Stimulated activated memory B cell treated with anti-CD40 and anti-IgM and Interleukin-4, amounts not matched to agents 10 μg/mL and 1 μg/mL and 100 μg/mL, for 72 hours (primary cell): ENCODE measurements at places on chromosomes 2 and 18.
A peak's percentile ranks its signal among the peaks of the same experiment; 100 is the strongest.

DNA sequence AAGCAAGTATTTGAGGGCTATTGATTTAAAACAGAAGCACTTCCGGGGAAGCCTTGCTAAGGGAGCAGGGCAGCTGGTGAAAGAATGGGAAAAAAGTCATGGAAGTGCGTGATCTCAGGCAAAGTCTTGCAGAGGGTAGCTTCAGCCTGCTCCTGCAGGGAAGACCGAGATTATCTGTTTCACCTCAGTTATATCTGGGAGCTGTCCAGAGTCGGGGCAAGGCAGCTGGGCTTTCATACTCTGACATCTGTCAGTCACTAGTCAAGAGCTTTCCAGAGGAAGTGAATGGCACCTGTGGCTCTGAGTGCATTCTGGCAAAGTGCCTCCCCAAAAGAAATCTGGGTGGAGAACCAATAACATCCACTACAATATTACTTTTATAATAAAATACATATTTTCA is 8.7 kb downstream of the NXPH2 start:
- ATAC-seq: no peak

DNA sequence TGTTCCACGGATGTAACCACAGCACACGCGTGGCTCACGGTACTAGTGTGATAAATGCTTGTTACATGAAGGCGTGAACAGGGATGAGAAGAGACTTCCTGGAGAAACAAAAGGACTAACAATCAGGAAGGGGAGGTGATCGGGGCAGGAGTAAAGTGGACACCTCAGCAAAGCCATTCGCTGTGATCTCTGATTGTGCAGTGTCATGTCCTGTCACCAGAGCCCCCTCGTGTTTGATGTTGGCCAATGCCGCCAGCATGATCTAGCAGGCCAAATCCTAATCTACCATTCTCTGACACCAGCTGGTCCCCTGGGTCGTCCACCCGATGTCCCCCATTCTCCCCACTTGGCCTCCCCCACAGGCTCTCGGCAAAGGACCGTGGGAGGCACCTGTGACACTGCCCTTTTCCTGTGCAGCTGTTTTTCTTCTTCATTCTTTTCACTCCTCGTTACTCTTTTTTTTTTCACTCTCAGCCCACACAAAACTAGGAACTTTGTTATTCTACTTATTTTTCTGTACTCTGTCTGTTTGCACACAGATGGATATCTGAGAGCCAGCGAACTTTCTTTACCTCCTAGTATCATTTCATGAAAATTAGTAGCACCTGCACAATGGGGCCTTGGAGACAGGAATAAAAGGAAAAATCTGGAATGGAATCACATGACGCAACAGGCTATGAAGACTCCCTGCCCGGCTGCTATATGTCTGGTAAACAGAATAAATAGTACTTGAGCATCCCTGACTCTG is 146.8 kb downstream of the TGIF1 start:
- no peak for ATAC-seq

- no peak for ATAC-seq
These were observed 191.8 kb downstream of the DCC start for GRCh38 chr18:52531836-52532235.

DNA sequence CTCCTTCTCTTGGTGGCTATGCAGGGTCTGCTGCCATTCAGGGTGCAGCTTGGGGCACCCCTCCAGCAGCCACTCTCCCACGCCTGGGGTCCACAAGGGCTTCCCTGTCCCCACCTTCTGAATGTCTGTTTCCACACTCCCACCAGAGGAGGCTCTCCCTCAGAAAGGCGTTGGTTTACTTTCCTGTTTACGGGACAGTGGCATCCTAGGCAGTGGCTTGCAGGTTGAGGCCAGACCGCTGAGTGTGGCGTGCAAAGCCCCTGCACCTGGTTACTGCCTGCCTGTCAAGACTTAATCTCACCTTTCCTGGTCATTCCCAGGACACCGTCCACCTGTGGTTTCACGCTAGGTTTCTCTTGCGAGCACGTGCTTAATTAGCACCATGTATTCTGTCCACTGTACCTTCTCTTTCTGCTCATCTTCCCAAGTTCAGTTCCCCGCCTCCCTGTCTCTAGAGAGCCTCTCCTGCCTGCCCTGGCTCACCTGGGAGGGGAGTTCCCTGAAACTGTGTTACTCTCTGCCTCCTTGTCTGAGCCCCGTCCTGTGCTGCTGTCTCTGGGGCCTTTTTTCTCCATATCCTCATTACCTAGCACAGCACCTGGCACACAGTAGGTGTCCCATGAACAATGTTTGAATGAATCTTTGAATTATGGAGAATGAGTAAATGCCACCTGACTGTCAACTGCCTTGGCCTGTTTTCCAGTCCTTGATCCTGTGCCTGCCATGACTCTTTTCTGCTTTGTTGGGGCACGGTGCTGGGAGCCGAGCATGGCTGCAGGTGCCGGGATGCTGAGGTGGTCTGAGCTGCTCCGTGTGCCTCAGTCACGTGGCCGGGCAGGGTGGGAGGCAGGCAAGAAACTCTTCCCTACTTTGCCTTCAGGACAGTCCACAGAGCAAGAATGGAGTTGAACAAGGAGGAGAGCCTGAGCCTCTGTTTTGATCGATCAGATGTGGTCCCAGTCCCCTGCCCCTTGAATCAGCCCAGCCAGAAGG is 56.4 kb downstream of the ARHGEF4 start:
- ATAC-seq: peak; percentile 13

DNA sequence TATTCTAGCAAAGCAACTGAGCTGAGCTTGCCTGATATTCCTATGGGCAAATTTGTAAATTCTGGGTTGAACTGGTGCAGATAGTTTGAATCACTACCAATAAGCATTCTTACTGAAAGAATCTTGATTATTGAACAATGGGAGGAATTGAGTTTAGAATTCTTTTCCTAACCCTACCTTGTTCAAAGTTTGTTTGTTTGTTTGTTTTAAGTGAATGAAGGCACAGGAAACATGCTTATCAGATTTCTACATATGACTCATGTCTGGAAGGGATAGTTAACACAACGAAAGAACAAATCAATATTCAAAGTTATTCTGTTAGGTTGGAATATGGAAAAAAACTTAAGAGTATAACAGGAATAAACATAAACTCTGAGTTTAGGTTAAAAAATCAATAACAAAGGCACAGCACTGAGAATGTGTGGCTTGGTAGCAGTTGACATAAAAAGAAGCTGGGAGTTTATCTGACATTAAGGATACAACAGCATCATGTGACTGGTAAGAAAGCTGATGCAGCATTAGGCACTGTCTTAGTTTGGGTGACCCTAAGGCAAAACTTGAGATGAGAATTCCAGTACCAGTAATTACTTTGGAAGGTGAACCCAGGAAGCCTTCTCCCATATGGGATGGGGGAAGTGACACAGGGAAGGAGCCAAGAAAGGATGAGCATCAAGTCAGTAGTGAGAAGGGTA is 20.9 kb downstream of the BOD1L2 start:
- ATAC-seq: no peak

DNA sequence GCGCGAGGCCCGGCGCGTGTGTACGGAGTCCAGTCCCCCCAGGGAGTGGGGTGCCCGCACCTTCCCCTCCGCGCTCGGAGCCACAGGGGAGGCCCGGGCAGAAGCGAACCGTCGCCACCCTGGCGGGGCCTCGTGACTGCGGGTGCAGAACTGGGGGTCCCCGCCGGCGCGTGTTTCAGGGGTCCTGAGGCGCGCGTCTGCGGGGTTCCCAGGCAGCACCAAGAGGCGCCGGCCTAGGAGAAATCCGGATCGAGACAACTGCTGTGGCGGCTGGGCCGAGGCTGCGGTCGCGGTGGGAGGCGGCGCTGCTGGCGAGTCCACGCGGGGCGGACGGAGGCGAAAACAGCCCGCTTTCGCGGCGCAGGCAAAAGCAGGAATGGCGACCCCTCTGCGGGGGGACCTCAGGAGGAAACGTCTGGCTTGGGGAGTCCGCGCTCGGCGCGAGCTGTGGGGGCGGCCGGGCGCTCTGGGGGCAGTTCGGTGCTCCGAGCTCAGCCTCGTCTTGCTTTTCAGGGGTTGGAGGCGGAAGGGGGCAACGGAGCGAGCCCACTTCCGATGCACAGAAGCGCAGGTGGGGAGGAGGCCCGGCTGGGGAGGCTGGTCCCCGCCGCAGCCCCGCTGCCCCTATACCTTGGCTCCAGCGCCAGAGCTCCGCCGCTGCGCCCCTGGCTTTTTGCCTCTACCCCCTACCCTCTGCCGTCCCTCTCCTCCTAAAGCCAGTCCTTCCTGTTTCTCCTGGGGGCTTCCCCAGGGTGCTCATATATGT is 81.5 kb upstream of the LDLRAD4 start:
- ATAC-seq: peak; percentile 67

DNA sequence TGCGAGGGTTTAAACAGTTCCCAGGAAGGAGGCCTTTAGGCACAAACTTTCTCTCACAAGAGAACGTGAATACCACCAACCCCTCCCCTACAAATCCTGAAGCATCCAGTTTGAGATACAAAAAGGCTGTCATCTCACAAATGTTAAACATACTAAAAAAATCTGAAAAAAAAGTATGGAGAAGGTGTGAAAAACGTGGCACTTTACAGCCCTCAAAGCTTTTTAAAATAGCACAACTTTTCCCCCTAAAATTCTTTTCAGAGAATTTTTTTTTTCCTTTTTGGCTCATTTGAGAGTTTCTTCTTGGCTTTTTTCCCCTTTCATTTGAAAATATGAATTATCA is 10.1 kb downstream of the ZEB2 start:
- ATAC-seq: no peak

DNA sequence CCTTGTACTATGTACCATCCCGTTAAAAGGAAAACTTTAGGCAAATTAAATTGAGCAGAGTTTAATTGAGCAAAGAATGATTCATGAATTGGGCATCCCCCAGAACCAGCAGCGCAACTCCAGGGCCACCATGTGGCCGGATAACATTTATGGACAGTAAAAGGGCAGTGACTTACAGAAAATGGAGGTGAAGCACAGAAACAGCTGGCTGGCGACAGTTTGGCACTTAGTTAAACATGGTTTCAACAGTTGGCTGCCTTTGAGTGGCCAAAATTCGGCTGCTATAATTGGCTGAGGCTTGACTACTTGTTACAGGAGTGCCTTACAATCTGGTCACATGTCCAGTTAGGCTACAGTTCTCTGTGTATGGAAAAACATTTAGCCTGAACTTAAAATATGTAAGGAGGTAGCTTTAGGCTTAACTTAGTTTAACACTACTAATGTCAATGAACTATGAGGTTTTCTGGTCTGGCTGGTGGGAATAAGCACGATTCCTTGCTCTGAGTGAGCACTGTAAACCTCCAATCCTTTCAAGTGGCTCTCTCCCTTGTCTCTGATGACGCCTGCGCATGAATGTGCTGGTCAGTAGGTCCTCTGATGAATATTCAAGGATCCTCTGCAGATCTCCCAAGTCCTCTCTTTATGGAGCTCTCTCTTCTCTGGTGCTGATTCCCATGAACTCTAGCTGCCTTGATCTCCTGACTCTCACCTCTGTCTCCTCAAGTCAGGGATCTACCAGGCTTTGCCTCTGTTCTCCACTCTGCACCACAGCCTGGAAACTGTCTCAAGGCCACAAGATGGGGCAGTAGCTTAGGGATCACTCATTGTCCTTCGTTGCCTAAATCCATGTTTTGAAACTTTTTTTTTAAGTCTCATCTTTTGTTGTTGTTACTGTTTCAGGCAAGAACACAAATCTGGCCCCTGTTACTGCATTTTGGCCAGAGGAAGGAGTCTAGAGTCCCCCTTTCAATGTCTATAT is 24.4 kb upstream of the RAB31 start:
- no peak for ATAC-seq
